ENCODE measurements at places on chromosomes 2 and 18.

DNA sequence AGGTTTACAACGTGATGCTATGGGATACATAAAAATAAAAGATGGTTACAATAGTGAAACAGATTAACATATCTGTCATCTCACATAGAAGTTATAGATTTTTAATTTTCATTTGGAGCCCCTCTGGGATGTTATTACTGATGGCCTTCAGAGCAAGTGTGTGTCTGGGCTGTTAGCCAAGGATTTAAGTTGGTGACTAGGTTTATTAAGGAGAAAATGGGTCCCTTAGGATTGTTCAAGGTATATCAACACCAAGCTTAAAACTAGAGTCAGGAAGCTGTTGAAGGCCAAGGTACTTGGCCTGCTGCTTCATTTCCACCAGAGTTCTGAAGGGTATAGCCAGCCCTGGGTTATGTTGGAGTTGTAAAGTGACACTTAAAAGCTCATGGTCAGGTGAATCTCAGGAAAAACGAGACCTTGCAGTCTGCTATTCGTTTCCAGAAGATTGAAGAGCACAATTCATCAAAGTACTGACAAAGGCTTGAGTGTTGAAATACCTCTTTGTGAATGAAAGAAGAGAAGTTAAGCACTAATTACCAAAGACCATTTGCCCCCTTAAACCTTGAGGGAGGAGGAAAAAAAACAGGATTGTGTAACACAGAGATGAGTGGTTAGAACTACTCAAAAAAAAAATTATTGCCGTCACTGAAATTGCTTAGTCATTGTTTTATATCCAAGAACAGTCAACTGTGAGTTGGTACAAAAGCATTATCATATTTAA, 48.4 kb downstream of the MAP2 start:
- 0 out of 3 replicates have a peak, but pooled peaks have one; percentile 4 for ATAC-seq

DNA sequence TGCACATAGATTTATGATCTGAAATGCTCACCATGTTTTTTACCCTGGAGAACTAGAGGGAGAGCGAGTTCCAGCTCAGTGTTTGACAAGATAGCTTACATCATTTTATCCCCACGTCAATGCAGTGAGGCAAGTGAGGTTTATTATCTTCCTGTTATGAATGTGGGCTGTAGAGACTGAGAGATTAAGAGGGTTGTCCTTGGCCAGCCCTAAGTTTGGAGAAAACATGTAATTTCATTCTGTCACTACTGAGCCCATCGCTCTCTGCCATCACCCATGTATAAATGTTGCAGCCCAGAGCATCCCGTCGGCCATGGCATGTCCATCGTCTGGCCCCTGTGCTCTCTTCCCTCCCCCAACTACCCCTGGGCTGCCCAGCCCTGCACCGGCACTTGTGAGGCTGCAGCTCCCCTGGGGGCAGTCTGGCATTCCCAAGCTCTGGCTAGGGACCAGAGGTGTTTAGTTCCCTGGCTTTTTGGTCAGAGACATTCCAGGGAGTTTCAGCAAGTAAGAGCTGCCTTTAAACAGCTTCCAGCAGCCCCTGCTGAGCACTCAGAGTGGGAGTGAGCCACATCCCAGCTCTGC, 136.7 kb downstream of the ANTXR1 start:
- peak; percentile 56 for ATAC-seq

DNA sequence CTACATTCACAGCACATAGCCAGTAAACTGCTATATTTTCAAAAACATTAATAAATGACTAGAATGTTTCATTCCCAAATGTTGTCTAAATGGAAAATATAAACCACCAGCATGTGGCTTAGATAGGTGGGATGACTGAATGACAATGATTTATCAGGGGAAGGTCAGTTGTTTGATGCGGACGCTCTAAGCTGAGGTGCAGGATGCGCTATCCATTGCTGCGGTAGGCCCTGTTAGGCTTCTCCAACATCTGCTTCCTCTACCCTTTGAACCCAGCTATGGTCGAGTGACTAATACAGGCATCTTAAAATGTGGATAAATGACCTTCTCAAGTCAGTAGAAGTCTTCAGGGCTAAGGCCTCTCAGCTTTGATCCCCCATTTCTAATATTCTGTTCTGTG, 584.2 kb downstream of the CMPK2 start:
- ATAC-seq = no peak

- no peak for ATAC-seq
These were observed 2.8 kb upstream of the CYB5A start for GRCh38 chr18:74294526-74294925.

DNA sequence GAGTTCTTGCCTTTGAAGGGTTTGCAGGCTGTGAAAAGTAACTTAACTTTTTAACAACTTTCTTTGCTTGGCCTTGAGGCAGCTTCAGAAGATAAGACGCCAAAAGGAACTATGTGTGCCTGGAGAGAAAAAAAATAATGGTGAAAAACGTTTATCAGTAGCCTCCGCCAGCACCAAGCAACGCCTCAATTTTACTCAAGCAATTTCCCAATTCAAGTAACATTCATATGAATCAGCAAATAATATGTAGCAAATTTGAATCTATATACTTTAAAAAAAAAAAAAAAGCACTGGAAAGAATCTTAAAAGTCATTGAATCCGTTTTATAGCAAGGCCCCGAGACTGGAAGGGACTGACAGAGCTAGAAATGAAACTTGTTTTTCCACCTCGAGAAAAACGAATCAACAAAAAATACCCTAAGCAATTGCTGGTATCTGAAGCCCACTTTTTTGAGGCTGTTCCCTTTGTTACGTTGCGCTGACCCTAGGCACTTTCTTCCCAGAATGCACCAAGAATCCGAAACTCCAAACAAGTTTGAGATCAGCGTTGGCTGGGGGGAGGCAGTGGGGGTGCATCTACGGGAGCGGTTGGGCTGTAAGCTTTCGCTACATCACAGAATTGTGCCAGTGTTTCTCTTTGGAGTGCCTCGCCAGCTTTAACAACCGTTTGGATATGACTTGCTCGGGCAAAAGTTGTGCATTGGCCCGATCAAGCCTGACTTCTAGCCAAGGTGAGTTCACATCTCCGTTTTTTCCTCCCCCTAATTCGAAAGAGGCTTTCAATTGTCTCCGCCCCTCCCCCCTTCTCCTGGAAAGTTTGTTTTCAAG, 2.7 kb upstream of the TGIF1 start:
- ATAC-seq = no peak
